NCI-H460 (cell line): ENCODE measurements at places on chromosomes 5 and 9.

GRCh38 chr9:4464911-4465513 lies 25.3 kb upstream of the SLC1A1 start:
- no peak for DNase-seq

GRCh38 chr5:127550652-127551409 lies 33.4 kb downstream of the PRRC1 start:
- DNase-seq, result no peak

GRCh38 chr9:128405780-128406171 lies 14.9 kb upstream of the CERCAM start:
- DNase-seq, result no peak

GRCh38 chr9:125538092-125538473 lies 168.9 kb downstream of the MAPKAP1 start:
- DNase-seq, result peak; percentile 77
